ENCODE measurements at places on chromosomes 7 and 10.

GRCh38 chr7:31687024-31687748 is at the start of gene PPP1R17:
Gene PPP1R17 (plus strand): TSS chr7:31687215. CDS start chr7:31692442, 5,227 bp downstream.
- DNase-seq: no peak

- DNase-seq: no peak
Measured at GRCh38 chr7:18547509-18548187, 52.1 kb downstream of the HDAC9 start.

DNA sequence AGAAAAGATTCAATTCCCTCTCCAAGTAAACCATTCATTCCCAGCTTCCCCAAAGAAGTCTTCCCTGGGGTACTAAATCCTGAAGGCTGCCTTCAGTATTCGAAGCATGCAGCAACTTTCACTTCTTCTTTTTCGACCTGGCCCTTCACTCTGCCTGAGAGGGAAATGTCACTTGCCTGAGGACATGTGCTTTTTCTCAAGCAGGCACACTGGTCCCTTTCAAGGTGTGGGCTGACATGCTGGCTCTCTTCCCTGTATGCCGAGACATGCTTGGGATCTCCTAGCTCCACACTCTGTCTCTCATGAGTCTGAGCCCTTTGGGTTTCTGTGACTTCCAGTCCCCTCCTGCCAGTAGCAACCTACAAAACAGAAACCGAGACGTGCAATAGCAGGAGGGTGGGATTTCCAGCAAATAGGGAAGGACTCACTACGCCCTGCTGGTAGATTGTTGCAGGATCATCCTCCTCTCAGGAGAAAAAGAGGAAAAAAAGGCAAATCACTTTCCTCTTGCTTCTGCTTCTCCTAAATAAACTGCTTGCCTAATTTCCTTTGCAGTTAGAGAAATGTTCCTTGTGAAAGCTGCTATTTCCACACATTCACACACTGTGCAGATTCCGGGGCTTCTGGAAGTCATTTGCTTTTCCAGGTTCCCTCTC is 33.5 kb downstream of the FIGNL1 start:
- no peak for DNase-seq

DNA sequence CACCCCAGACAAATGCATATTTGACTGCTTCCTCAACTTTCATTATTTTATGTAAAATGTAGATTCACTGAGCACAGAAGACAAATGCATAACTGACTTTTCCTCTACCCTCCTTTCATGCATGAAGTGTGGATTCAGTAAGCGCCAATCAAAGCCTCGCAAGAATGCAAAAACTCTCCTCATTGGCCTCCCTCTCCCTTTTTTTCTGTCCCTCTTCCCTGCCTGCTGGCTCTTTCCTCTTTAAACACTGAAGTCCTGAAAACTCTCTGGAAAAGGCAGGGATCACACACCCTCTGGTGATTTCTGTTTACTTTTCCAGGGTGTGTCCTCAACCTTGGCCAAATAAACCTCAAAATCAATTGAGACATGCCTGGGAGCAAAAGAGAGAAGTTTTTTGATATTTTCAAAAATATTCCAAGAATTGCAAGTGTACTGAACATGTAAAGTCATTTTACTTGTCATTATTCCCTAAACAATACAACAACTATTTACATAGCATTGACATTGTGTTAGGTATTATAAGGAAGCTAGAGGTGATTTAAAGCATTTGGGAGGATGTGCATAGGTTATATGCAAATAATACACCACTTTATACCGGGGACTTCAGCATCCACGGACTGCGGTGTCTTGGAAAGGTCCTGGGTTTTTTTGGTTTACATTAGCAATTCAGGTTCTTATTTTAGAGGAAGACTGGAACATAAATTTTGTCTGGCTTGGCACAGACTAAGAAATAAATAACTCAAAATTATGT is 71.4 kb downstream of the SEC61G start:
- DNase-seq: no peak

- no peak for DNase-seq
Measured at GRCh38 chr10:133166504-133166827, 6.4 kb downstream of the KNDC1 start.

- DNase-seq: no peak
Measured at GRCh38 chr10:78049851-78050250, 16.2 kb downstream of the RPS24 start.

DNA sequence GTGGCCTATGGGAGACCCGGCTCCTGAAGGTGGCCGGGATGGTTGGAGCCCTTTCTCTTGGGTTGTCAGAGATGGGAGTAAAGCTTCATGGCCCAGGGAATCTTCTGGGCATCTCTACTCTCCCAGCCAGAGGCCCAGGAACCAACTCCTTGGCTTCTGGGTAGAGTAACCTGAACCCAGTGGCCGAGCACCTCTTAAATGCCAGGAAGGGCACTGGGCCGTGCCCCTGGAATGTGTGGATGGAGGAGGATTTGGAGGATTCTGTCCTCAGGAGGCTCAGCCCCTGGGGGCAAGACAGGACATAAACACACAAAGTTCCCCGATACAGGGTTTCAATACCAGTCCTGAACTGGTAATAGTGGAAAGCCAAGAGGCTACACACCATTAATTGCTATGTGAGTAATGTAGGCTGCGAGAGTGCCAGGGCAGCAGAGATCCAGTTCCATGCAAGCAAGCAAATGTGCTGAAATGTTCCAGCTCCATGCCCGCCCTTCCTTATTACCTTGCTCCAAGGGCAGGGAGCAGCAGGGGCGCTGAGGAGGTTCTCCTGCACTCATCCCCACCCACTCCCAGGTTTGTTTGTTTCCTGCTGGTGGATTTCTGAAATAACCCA is 1.2 kb downstream of the PALD1 start:
- DNase-seq: no peak

DNA sequence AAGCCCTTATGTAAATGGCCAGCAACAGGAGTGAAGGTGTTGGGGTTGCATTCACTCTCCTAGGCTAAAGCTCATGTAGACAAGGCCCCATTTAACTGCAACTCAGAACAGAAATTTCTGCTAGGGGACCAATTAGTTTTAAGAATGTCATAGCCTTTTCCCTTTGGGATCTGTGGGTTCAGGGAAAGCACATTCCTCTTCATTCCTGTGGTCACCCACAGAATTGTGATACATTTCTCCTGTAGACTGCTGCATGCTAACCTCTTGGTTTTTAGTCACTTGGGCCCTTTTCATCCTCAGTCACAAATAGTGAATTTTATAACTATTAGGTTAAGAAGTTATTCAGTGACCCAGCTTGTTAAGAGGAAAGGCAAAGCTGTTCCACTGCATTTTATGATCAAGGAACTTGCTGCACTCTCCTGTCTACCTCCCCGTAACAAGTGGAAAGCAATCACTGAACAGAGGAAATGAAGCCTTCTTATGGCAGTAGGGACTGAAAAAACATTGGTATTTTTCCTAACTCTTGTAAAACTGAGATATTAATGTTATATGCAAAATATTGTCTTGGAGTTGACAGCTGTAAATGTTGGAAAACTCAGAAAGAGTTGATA is 124.9 kb downstream of the SND1 start:
- DNase-seq: no peak
